HS-5 (cell line): ENCODE measurements at places on chromosomes 5 and 9.
A peak's percentile ranks its signal among the peaks of the same experiment; 100 is the strongest.

DNA sequence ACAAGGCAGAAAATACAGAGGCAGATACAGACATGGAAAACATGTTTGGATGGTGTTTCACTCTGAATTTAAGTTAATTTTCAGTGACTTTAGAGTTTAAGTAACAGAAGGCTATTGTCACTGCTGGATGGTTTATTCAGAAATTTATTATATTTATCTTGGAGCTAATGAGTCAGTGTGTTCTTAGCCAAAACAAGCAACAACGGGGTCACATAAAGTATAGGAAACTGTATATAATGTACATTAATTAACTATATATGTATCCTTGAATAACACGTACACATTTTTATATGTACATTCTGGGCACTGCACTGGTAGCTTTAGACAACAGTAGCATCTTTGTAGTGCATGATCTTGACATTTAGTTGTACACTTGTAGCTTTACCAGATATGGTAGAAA lies 30.7 kb downstream of the CYLC2 start:
- no peak for DNase-seq

DNA sequence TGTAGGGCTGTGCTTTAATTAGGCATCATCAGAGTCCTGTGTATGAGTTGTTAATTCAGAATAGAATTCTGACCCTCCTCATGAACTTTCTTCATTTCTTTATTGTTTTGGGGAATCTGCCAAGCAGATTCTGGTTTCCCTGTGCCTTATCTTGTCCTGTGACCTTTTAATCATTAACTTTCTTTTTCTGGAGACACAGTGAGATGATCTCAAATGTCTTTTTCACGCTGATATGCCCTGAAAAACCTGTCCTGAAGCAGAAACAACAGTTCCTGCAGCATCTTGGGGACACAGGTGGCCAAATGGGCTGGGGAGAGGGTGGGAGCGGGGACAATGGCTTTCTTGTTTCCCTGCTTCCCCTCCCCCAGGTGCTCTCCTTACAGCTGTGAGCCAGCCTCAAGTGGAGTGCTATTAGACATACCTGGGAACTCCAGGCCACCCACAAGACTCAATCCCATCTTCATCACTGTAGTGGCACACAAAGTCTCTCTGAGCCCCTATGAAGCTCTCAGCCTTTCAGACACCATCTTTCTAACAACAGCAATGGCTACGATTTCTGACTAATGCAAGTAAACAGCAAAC lies 213.8 kb downstream of the ATP10B start:
- DNase-seq, result no peak

- DNase-seq, result no peak
Measured at GRCh38 chr9:99368341-99369326, 146.6 kb downstream of the SEC61B start.

- DNase-seq, result peak; percentile 32
Measured at GRCh38 chr5:17154211-17154996, 63.0 kb upstream of the BASP1 start.

DNA sequence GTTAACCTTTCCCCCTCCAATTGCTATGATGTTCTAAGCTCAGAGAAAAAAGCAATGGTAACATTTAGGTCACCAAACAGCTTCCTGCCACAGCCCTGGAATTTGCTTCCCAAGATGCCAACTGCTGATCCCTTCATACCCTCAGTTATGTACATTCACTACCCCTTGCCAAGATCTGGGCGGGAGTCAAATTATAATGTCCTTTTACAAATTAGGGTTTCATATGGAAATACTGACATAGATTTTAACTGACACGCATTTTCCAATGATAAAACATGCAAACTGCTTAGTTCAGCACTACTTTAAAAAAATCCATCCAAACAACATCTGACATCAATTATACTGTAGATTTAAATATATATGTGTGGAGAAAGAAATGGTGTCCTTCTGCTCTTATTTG lies 5.0 kb downstream of the LOX start:
- no peak for DNase-seq

DNA sequence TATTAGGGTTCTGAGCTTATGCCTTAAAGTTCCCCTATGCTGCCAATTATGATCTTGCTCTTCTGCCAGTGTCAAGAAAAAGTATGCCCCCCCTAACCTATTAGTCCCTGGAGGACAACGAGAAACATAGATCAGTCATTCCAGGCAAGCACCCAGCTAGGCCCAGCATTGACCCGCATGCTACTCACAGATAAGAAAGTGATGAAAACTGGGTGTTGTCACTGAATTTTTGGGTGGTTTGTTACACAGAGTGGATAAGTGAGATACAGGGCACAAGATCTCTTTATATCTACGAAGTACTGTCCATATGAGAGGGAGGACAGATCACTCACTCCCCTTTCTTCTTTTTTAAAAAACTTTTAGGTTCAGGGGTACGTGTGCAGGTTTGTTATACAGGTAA lies 6.4 kb upstream of the TEX48 start:
- no peak for DNase-seq

- no peak for DNase-seq
Measured at GRCh38 chr9:85302938-85303756, 438.6 kb downstream of the AGTPBP1 start.

GRCh38 chr5:1438871-1439270 lies 6.4 kb downstream of the SLC6A3 start:
- DNase-seq, result no peak

- DNase-seq, result peak; percentile 66
Measured at GRCh38 chr5:143350751-143351602, 52.5 kb downstream of the NR3C1 start.

GRCh38 chr5:54176066-54176830 lies 134.1 kb downstream of the ARL15 start:
- DNase-seq, result no peak

GRCh38 chr5:119267958-119268386 lies 87.8 kb upstream of the TNFAIP8 start:
- peak; percentile 78 for DNase-seq
